ENCODE measurements at places on chromosomes 4 and X.

DNA sequence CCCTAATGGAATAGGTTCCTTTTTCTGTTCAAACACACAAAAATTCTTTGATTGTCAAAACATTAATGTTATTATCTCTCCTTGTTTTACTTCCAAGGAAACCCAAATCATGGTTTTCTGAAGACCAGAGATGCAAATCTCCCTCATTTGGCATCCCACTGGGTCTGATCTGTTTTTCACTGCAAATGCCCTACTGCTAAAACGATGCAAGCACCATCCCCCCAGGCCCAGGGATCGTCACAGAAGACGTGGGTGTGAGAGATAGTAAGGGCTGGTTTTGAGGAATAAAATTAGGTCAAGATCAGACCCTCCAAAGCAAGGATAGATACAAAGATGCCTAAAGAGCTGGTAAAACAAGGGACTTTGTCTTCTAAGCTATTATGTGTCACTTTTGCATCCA, 33.6 kb downstream of the GSPT2 start:
- DNase-seq: no peak

DNA sequence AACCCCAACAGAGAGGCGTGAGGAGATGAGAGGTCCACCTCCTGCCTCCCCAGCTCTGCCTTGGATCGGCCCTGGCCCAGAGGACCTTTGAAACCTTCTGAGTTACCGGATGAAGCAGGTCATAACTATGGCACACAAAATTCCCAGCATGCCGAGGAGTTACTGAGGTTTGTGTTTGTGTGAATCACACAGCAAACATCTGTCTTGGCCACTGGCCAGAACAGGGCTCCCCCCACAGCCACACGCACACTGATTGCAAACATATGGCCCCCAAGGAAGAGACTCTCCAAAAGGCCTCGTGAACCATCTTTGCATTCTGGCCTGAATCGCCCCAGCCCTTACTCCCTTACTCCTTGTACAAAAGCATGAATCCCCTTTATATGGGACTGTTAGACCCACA, 18.9 kb downstream of the RPS4X start:
- no peak for DNase-seq

- DNase-seq: no peak
Measured at GRCh38 chr4:165867961-165868360, 5.1 kb upstream of the TLL1 start.

DNA sequence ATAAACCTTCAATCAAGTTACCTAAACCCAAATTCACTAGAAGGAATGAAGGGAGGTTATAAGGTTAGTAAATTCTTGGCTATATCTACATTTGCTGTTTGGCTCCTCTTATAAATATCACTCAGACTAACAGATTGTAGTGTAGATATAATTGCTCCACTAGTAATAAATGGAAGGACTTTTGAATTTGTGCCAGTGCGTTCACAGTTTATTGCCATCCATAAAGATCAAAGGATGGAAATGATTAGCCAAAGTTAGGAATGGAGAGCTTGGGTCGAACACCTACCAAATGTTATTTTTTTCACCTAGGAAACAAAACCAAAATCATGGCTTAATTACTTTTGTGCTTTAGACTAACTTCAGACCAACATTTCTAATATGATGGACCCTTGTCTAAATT, 9.2 kb downstream of the DTHD1 start:
- DNase-seq: no peak

DNA sequence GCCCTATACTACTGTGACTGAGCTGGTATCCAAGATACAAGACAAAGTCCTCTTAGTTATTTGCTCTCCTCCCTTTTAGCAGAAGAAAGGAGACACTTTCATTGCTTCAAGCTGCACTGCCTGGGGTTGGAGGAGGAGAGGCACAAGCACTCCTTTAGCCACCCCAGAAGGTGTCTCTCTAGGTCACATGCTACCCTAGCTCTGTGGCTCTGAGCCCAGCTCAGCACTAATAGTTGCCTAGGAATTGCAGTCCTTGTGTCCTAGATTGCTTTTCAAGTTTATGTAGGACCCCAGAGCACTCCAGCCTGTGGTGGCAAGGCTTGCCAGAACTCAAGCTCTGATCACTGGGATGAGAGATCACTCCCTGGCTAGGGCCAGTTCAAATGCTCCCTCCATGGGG, 24.4 kb upstream of the LHFPL1 start:
- DNase-seq: peak; percentile 33

DNA sequence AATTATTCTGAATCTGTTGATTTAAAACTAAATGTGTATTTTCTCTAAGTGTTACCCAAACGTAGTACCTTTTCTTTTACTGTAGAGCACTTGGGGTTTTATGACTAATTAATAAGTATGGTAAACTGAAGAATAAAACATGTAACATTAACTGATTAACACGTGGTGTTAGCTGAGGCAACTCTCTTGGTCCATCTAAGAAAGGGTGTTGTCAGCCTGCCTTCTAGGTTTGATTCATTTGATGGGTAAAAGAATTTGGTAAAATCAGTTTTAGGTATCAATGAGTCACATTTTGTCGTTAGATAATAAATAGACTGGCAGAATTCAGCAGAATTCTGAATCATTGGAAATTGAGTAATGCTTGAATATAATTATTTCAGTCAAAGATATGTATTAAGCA, 99.7 kb downstream of the AFF1 start:
- no peak for DNase-seq

GRCh38 chr4:140790171-140790570, 34.0 kb upstream of the TBC1D9 start:
- no peak for DNase-seq

DNA sequence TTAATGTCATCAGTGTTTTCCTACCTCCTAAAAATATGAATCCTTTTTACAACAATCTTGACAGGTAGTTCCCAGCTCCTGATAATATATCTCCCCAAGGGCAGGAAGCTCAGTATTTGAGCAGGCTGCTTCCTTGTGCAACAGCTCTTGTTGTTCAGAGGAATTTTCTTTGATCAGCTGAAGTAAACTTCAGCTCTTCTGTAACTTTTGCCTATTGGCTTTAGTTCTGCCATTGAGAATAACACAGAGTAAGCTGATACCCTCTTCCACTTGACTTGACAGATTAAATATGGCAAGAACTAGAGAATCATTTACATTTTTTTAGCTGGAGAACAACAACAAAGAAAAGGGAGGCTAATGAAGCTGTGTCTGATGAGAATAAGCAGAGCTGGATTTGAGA, 75.2 kb downstream of the LUZP4 start:
- DNase-seq: no peak

DNA sequence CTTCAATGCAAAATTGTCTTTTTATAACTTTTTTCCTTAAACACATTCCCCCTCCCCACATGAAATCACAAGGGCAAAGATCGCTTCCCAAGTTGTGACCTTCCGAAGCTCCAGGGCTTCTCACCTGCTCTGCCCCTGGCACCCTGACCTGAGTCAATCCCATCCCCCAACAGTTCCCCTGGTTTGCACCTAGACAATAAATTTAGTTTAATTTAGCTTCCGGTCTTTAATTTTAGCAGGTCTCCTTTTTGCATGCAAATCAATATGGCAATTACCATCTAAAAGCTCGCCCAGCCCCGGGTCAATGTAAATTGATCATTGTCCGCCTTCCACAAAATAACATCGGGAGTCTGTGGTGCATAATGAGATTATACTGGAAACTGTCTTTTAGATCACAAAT, 6.8 kb downstream of the BCOR start:
- no peak for DNase-seq
